Left ventricle myocardium inferior (tissue), 1 donor: ENCODE measurements at places on chromosomes 16 and 17. TPM values are rescaled to one million over a fixed set of nuclear protein-coding genes. Genes with fewer than 3 reads are reported as not detected.

OTOP2 gene
- total RNA-seq, result not detected

NRN1L gene
- total RNA-seq, result 0.49 TPM

OSGIN1 gene
- total RNA-seq, result 12.5 TPM

- DNase-seq, result no peak
- no peak overlapping the region for H3K4me3 ChIP-seq
- H3K27me3 ChIP-seq, result peaks cover 88% of the 10 kb centered on the region
- peaks cover 6% of the 10 kb centered on the region for H3K4me1 ChIP-seq
- H3K36me3 ChIP-seq, result no peaks in the 10 kb centered on the region
Measured at GRCh38 chr17:33179151-33179550, 113.9 kb downstream of the ASIC2 start.

DNA sequence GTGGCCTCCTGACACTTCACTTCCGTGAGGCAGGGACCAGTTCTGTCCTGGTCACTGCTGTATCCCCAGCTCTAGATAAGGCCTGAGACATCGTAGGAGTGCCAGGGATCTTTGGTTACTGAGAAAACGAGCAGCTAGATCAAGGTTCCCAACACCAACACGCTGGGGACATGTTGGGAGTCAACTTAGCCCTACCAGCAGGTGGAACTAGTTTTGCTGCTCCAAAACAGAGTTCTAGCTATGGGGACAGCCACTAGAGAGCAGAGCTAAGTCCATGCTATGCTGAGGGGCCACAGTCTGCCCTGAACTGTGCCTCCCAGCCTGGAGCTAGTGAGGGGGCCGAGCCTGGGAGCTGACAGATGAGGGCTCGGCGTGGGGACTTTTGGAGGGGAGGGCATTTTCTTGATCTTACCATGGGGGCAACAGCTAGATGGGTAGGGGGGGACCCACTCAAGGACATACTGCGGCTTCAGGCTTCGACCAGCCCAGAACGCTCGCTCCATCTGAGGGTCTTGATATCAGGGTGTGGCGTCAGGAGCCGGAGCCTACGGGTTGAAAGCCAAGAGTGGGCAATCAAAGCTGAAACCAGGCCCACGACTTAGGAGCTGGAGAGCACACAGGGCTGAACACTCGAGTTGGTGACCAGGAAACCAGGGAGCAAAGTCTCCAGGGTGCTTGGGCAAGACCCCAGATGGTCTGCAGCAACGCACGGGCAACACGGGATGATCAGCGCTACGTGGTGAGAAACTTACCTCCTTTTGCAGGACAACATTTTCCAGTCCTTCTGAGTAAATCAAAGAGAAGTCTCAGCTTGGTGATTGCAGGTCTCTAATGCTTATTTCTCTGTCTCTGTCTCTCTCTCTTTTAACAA, 13.4 kb downstream of the SNX20 start:
- H3K27me3 ChIP-seq, result peaks cover 3% of the 10 kb centered on the region
- peaks cover 21% of the 10 kb centered on the region for H3K4me1 ChIP-seq
- no peaks in the 10 kb centered on the region for H3K36me3 ChIP-seq

- peaks cover 34% of the 10 kb centered on the region for H3K36me3 ChIP-seq
- no peak for DNase-seq
- peak overlapping the region; percentile 11 for H3K27ac ChIP-seq
- no peaks in the 10 kb centered on the region for H3K27me3 ChIP-seq
Measured at GRCh38 chr17:67982686-67983382, 13.4 kb downstream of the C17orf58 start.

DNA sequence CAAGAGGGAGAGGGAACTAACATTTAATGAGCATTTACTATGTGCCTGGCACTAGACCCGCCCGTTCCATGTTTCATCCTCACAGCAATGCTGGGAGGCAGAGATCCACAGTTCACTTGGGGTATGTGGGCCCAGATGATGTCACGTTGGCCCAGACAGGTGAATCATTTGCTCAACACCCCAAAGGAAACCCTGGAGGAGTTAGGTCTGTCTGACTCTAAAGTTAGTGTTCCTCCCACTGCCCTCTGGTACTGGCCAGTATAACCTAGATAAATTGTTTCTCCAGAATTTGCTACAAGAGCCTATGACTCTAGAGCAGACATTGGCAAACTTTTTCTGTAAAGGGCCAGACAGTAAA, 164.6 kb downstream of the VPS53 start:
- peaks cover 25% of the 10 kb centered on the region for H3K36me3 ChIP-seq
- no peak overlapping the region for H3K27ac ChIP-seq
- no peak overlapping the region for H3K4me3 ChIP-seq
- no peaks in the 10 kb centered on the region for H3K27me3 ChIP-seq
